ENCODE measurements at places on chromosomes 12 and 14.

DNA sequence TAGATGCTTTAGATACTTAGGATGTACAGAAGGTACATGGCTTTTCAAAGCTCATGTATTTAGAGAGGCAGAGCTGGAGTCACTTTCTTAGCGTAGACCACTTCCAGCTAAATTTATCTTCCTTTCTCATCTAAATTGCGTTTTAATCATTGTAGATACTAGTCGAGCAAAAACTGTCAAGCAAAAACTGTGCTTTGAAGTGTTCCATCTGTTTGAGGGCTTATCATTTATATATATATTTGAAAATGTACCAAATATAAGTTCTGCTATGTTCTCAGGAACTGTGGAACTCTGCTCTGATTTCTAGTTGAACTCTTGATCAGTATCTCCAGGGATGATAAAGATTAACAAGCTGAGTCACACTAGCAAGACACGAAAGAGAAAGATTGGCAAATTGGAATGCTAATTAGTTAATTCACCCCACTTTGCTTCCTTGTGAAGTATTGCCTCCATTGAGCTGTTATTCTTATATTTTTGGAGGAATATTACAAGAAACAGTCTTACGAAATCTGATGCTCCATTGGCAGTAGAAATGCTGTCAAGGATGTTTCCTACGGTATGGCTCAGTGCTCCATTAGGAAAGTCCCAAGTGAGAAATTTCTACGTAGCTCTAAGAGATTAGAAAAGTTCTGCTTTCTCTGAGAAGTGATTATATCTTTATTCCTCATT is 310.7 kb downstream of the AEBP2 start:
- no peak for DNase-seq

DNA sequence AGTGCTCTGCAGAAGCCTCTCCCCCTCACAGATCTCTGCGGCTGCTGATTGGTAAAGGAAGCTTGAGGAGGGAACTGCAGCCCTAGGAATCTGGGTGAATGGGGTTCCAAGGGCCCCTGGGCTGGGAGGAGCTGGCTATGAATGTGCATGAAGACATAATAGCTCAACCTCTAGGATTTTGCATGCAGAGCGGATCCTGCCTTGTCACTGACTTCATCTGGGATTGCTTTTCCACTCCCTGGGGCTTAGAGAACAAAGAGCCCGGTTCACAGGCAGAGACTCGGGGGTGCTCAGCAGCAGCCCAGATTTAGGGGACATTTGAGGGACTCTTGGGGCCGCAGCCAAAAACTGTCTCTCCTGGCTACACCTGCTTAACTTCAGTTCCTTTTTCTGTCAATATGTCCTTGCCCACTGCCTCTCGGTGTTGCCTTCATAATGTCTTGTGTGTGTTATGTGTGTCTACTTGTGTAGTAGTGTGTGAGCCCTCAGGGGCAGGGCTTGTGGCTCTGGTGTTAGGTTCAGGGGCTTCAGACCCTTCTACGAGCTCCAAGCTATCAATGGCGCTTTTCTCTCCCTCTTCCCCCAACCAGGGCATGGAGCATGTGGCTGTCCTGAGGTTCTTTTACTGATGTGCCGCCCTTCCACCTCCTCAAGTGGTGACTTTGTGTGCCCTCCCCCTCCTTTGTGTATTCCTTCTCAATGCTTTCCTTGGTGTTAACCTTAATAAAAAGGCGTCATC is 1.9 kb downstream of the CCDC184 start:
- DNase-seq: no peak

- no peak for DNase-seq
Measured at GRCh38 chr14:105285174-105285573, 15.6 kb downstream of the BRF1 start.

DNA sequence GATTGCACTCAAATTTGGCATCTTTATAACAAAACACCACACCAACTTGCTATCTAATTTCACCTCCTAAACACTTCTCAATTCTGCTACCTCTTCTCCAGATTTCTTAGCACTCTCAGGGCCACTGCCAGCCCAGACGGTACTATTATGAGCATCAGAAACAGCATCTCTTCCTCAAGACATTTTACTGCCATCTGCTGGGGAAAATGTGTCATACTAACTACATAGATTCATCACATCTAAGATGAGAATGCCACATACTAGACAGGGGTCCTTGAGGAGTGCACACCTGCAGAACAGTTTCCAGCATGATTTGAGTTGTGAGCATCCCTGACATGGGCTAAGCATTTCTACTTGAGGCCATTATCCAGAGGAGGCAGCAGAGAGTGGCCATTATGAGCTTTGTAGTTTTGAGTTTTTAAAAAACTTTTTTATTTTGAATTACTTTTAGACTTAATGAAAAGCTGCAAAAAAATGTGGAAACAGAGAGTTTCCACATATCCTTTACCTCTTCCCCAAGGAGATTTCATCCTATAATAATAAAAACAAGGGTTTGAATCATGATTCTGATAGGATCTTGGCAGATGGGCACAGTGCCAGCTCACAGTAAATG is 15.1 kb upstream of the GRIP1 start:
- DNase-seq: no peak

GRCh38 chr12:62640910-62641448 is 174.4 kb downstream of the MON2 start:
- no peak for DNase-seq

- DNase-seq: peak; percentile 29
Measured at GRCh38 chr12:57846285-57846576, 298 bp downstream of the CTDSP2 start.

DNA sequence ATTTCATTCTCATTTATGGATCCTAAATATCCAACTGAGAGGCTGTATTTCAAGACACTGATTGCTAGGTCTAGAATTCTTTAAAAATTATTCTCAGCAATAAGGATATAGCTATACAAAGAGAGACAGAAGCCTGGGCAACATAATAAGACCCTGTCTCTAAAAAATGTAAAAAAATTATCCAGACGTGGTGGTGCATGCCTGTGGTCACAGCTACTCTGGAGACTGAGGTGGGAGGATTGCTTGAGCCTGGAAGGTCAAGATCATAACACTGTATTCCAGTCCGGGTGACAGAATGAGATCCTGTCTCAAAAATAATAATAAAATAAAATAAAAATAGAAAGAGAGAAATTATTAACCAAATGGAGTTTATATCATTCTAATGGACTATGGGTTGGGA is 20.6 kb upstream of the ARID2 start:
- no peak for DNase-seq

DNA sequence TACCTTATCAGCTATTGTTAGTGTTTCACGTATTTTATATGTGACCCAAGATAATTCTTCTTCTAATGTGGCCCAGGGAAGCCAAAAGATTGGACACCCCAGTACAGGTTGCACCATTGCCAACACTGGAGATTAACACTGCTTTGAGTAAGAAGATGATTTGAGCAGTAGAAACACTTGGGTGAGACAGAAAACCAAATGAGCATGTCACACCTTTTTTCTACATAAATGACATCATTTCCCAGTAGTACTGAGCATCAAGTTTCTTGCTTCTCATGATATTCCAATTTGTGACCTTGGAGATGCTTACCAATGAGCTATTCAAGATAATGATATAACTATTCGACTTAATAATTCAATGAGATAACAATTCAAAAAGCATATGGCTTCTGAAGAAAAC is 140.0 kb downstream of the LLPH start:
- DNase-seq: no peak

DNA sequence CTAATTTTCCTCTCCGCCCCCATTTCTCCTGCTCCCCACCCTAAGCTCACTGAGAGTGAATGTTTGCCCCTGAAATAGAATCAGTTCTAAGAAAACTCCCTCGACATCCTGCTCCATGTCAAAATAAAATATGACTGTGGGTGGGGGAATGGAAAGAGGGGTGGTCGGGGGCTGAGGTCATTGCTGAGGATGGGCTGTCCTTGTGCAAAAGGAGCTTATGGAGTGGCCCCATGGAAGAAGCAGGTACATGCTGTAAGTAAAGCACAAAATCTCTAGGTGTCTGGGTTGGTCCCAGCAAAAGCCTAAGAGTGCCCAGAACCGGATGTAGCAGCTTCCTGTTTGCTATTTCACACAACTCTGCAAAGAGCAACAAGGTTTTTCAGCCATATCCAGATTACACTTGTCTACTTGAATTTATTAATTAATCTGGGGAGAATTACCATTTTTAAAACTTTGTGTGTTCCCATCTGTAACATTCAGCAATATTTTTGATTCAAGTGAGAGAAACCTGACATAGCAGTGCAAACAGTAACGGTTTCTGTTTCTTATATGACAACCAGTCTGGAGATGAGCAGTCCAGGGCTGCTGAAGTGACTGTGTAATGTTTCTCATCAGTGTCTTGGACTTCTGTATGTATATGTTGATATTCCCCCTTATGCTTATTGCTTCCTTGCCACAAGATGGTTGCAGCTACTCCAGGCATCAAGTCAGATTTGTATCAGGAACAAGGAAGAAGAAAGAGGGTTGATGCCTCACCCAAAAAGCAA is 40.4 kb upstream of the GZMB start:
- no peak for DNase-seq

DNA sequence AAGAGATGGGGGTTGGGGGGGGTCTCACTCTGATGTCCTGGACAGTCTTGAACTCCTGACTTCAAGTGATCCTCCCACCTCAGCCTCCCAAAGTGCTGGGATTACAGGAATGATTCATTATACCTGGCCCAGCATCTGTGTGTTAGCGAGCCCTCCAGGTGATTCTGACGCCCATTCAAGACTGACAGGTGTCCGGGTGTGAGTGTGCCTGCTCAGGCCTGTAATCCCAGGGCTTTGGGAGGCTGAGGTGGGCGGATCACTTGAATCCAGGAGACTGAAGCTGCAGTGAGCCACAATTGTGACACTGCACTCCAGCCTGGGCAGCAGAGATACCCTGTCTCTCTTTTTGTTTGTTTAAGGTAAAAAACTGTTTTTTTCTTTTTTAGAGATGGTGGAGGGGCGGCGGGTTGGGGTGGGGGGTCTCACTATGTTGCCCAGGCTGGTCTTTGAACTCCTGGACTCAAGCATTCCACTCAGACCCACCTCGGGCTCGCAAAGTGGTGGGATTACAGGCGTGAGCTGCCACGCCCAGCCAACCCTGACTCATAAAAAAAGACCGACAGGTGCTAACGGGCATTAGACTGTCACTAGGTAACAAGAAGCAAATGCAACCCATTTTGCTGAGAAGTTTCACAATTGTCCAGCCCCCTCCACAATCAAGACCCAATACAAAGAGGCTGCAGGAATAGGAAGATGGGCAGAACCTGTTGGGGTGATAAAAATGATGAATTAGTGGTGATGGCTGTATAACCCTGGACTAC is 4.7 kb downstream of the VSIG10 start:
- DNase-seq: no peak

DNA sequence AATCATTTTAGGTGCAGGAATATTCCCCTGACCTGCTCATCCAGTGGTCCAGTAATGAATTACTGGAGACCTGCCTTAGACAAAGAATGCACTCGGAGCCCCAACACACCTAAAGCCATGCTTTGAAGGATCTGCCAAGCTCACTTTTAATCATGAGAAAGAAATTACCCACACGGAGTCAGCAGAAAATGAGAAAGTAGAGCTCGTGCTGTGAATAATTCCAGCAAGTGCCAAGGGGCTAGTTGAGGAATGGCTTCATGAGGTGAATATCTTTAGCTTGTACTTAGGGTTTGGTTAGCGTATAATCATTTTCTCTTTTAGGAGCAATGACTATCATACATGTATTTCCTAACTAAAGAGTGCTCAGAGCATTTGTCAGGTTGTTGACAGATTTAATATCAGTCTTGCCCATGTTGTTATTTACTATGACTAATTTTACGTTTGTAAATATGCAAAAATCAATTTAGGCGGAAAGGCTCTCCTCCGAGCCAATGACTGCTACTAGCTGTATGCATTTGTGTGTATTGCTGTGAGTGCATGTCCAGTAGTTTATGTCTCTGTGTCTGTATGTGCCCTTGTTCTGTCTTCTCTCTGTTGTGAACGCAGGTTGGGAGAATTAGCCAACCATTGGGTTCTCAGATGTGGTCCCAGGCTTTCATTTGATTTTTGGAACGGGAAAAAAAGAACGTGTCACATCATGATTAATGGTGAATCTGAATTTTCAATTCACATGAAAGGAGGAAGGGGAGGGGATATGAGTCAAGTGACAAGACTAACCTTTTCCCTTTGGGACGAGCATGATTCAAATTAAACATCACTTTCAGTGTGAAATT is 98.4 kb downstream of the RMST start:
- DNase-seq: no peak
